AG08396 (cell line): ENCODE measurements at places on chromosomes 13 and 19.
A peak's percentile ranks its signal among the peaks of the same experiment; 100 is the strongest.

- DNase-seq: peak; percentile 72
Measured at GRCh38 chr13:112893570-112894422, 75.2 kb upstream of the MCF2L start.

GRCh38 chr13:95608640-95609323 is 35.7 kb downstream of the DZIP1 start:
- no peak for DNase-seq

- DNase-seq: peak; percentile 41
Measured at GRCh38 chr19:16457195-16457953, 14.4 kb downstream of the EPS15L1 start.

DNA sequence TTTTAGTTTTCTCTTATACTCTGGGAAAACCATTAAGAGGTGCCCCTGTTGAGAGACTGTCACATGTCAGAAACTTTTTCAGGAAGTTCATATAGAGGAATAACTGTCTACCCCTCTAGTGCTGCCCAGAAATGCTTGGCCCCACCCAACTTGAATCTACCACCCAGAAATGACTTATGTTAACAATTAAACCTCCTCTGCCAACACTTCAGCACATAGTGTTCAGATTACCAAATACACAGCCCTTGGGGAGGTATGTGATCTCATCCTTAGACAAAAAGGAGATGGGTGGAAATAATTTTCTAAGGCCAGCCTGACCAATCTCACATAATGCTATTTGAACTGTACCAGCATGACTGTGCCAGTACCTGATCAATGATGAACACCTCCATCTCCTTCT is 35.6 kb downstream of the CCDC169 start:
- DNase-seq: no peak

GRCh38 chr19:42850981-42851717 is 28.4 kb downstream of the PSG1 start:
- peak; percentile 75 for DNase-seq

DNA sequence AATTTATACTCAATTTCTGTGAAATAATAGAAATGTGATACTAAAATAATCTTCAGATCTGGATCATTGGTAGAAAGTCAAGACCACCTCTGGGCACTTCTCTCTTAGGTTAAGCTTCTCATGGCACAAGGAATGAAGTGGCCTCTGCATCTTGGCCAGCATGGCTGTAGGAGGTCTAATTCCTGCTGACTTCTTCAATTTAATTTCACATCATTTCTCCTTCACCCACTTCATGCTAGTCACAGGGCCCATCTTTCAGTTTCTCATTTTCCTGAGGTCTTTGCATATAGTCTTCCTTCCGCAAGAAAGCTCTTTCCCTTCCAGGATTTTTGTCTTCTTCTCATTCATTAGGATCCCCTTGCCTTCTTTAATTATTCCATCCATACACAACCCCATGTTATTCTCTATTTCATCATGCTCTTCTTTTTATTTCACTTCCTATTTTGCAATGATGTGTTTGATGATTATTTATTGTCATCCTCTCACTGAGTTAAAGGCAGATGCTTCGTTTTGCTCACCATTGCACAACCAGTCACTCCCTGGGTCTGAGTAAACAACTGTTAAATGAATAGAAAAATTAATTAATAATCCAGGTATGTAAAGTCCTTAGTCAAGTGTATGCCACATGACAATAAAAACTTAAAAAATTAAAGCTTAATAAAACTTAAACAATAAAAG is 397.4 kb downstream of the SPRY2 start:
- no peak for DNase-seq

DNA sequence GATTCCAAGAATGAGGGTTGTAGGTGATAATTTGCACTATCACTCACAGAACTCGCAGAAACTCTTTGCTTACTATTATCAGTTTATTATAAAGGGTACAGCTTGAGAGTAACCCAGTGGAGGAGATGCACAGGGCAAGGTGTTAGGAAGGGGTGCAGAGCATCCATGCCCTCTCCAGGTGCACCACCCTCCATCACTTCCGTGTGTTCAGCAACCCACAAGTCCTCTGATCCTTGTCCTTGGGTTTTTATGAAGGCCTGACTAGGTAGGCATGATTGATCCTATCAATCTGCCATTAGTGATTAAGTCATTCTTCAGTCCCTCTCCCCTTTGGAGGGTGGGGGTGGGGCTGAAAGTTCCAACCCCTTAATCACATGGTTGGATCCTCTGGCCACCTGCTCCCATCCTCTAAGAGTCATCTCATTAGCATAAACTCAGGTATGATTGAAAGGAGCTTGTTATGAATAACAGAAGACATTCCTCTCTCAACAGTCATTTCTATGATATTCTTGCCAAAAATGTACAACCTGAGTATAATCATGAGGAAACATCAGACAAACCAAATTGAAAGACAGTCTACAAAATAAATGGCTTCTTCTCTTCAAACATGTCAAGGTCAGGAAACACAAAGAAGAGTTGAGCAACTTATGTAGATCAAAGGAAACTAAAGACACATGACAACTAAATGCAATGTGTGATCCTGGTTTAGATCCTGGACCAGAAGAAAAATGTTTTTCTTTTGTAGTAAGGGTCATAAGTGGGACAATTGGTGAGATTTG is 225.4 kb downstream of the PCCA start:
- no peak for DNase-seq

GRCh38 chr13:23619068-23619855 is 49.0 kb downstream of the TNFRSF19 start:
- no peak for DNase-seq
